ENCODE measurements at places on chromosomes 4 and X.

GRCh38 chr4:184310171-184310567 is 92.5 kb upstream of the ENPP6 start:
- no peak for DNase-seq

DNA sequence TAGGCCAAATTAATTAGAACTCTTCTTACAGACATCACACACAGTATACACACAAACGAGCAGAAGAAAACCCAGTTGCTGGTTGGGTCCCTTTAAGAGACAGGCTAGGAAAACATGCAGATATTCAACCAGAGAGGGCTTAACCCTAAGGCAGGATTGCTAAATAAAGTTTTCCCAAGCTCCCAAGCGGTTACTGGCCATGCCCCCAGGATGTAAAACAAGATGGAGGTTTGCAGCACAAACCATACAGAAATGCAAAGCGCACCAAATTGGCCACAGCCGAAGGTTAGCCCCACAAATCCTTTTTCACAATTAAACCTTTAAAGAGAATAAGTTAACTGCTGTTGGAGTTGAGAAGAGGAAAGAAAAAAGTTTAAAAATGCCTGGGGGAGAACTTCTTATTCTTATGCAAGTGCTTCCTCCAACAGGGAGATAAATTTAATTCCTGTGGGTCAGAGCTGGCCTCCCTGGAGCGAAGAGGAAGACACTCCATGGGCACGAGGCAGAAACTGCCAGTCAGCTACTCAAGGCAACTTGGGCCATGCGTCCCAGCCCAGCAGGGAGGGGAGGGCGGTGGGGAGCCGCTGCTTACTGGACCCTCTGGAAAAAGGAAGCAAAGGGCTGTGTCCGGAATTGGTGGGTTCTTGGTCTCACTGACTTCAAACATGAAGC is 167.6 kb upstream of the ARSJ start:
- DNase-seq, result no peak

DNA sequence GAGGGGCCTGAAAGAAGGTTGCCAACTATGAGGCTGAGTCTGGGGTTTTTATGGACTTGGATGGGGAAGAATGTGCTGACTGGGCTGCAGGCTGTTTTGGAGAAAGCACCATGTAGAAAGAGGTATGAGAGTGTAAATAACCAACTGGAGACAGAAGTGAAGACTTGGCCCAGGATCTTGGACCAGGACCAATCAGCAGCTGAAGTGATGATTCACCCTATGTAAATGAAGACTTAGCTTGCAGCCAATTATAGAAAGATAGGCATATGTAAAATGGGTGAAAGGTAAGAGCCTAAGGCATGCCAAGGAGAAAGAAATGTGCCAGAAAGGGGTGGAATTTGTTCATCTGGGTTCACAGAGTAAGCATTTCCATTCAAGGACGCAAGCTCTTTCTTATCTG is 856.7 kb upstream of the PRKX start:
- DNase-seq, result no peak

DNA sequence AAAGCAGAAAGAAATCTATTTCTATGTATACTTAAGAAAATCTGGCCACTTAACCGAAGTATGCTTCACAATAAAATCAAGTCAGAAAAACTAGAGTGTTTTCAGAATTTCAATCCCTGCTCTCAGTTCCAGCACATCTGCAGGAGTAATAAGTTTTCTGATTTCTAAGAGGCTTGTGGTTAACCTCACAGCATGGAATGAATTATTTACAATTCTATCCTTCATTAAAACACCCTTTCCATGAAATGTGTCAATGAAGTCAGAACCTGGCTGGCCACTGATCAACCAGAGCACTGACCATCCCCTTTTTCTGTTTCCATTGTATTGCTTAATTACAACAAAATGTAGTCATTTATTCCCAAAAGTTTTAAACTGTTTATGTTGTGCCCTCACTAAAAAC is 781.4 kb upstream of the INTU start:
- DNase-seq, result no peak

DNA sequence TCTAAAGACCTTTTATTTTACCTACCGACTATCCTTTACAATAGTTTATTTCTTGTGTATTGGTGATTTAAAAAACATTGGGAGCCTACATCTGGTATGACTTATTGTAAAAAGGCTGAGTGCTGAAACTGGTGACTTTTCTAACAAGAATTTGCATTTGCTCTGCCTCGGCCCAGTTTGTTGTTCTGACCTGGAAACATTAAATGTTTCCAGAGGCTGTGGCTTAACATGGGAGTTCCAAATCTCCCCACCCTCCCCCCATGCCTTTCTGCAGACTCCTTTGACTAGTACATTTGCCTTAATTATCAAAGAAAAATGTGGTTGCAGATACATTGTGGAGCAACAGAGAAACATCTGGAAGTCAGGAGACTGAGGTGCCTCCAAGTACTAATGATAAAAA is 39.8 kb downstream of the SPCS3 start:
- no peak for DNase-seq

DNA sequence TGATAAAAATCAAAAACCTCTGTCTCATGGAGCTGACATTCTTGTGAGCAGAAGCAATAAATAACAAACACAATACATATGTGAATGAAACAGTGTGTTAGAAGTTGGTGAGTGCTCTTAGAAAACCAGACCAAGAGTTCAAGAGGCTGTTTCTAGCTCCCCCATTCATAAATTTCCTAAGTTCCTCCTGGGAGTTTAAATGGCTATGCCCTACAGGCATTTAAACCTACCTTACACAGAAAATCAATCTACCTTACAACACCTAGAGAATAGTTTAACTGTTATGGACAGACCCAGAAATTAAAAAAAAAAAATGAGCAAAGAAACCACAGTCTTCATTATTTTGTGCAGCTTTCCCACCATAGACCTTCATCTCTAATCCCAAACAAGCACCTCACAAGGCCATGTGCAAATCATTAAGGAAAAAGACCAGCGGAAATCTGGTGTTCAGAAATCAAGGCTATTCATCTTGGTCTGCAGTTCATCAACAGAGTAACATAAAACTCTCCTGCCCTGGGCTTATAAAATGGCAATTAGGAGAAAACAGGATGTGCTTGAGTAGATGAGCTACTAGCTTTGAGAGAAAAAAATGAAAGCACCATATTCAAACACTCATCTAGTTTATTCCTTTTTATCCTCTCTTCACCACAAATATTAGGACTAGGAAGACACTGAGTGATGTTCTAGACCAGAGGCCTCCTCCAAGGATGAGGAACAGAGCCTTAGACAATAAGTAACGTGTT is 147.2 kb downstream of the SHROOM3 start:
- DNase-seq, result no peak

Measured in NCI-H774 (cell line).